Endothelial cell of umbilical vein (primary cell): ENCODE measurements at places on chromosomes 1 and 21.

DNA sequence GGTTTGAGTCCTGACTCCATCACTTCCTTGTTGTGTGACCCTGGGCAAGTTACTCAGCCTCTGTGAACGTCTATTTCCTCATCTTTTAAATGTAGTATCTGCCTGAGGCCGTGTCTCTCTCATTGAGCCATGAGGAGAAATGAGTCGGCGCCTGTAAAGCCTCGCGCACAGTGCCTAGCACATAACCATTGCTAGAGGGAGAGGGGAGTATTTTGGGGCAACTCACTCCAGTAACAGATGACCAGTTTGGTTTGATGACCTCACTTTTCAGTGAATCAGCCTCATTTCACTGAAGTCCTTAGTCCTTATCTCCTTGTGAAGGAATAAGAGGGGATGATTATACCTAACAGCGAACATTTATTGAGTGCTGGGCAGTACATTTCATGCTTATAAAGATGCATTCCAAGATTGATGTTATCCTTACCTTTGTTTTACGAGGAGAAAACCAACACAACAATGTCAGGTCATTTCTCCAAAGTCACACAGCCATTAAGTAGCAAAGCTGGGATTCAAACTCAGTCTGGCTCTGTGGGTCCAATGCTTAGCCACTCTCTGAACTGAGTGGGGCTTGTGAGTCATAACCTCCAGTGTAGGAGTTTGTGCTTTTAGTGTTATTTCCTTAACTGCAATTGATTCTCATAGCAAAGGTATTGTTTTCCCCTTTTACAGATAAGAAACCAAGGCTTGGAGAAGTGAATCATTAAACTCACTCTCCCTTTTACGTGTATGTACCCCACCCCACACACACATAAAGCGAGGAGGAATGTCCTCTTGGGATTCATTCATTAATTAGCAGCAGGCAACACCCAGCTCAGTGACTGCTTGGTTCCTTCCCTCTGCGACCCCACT lies 25.9 kb downstream of the KCNC4 start:
- peak; percentile 86 for DNase-seq

GRCh38 chr1:178923512-178923911 lies 52.6 kb upstream of the ANGPTL1 start:
- no peak for DNase-seq

DNA sequence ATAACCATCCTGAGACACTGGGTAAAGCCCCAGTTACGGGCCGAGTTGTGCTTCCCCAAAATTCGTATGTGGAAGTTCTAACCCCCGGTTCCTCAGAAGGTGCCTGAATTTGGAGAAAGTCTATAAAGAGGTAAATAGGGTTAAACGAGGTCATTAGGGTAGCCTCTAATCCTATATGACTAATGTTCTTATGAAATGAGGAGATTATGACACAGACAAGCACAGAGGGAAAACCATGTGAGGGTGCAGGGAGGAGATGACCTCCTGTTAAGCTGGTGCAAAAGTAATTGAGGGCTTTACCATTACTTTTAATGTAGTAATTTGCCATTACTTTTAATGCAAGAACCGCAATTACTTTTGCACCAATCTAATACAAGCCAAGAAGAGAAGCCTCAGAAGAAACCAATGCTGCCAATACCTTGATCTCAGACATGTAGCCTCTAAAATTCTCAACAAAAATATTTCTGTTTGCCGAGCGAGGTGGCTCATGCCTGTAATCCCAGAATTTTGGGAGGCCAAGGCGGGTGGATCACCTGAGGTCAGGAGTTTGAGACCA lies 260.8 kb downstream of the GPATCH2 start:
- no peak for DNase-seq

- no peak for DNase-seq
Observed at GRCh38 chr1:223750730-223751570, 38.6 kb downstream of the CAPN2 start.

- DNase-seq = no peak
Observed at GRCh38 chr1:118461154-118461553, 276.1 kb upstream of the SPAG17 start.

DNA sequence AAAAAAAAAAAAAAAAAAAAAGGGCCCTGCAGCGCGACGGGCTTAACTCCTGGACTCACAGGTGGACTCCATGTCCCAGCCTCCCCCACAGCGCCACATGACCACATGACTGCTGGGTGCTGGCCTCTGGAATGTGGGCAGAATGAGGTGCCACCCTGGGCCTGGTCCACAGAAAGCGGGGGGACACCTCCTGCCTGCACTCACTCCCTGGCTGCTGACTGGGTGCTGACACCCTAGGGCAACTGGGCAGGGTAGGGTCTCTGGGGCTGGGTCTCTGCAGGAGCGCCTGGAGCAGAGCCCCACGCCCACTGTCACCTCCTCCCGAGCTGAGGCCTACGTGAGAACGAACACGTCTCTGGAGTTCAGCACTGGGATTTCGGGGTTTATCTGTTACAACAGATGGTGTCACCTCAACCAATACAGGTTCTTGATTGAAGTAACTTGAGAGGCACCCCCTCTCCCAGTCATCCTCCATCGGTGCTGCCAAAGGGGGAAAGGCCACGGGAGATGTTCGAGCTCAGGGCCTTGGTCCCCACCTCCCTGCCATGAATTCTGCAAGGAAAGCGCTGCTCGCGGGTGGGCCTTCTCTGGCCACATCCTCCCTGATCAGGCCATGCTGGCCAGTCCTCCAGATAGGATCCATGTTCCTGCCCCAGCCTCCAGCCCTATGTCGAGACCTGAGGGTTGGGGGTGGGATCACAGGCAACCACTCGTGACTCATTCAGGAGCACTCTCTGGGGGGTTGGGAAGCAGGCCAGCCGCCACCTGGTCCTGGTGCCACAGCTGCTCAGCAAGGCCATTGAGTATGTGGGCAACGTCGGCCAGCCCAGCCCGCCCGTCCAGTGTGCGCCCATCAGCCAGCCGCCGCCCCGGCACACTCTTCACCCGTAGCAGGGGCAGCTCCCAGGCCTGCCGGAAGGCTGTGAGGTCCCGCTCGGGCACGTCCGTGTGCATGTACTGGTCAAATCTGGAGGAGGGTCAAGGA lies 5.4 kb downstream of the CPLANE2 start:
- DNase-seq = no peak

GRCh38 chr1:113118266-113118665 lies 45.3 kb downstream of the LRIG2 start:
- DNase-seq = no peak

DNA sequence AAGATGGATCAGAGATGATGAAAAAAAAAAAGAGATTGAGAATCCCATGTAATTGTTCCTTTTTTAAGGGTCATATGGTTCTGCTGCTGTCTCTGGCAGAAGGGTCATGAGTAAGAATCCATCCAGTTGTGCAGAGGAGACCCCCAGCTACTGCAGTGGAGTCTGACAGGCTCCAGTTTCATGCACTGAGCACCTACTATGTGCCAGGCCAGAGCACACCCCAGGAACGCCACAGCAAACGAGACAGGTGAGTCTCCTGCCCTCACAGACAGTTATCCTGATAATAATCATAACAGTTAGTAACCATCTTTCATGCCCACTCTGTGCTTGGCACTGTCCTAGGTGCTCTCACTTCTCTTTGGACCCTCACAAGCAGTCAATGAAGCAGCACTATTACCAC lies 420.0 kb downstream of the MATN1 start:
- no peak for DNase-seq

GRCh38 chr1:241213139-241213538 lies 143.9 kb downstream of the RGS7 start:
- DNase-seq = no peak

- DNase-seq = no peak
Observed at GRCh38 chr1:197761654-197762053, 13.6 kb downstream of the DENND1B start.

- DNase-seq = no peak
Observed at GRCh38 chr21:23858878-23859277, 1748.4 kb downstream of the MRPL39 start.

DNA sequence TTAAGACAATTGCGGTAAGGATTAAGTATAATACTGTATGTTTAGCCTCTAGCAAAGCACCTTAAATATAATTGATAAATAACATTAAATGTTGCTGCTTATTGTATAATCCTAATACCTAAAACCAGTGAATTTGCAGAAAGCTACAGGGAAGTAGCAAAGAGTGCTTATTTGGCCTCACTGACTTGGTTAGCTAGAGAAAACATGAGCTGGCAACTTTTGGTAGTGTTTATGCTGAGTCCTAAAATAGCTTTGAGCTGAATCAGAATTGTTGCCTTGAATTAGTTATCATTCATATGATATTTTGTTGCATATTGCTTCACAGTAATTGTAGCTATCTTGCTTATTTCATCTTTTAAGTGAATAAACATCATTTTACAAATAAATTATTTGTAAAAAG lies 3.5 kb downstream of the TRIM67 start:
- DNase-seq = no peak

GRCh38 chr1:235181561-235182245 lies 20.7 kb upstream of the RBM34 start:
- no peak for DNase-seq

DNA sequence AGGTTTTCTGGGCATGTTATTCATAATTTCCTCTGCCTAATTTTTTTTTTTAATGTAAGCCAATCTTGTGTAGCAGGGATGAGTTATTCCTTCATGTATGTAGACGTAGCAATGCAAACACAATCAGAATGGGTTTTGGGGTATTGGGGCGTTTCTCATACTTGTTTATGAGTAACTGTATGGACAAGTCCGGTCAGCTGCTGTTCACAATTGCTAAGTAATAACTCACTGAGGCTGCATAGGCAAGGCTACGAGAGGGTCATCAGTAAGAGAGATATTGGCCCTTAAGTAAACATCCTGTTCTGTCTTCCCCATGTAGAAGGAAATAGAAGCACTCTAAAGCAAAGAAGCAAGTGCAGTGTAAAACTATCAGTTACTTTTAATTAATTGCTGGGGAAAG lies 9.5 kb upstream of the TARS2 start:
- peak; percentile 36 for DNase-seq

DNA sequence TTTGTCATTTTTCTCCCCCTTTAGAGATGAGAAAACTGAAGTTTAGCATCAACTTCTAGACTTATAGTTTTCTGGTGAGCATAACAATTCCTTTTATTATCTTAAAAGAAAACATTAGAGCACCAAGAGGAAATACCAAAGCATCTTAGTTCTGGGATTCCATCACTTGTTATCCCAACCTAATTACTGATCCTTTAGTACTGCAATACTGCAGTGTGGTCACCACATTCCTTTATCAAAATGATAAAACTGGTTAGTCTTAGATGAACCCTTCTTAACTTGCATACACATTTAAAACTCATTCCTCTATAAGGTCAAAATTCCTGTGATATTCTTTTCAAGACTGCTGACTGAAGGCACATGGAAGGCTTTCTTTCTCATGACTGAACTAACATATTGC lies 23.1 kb downstream of the SOD1 start:
- no peak for DNase-seq

DNA sequence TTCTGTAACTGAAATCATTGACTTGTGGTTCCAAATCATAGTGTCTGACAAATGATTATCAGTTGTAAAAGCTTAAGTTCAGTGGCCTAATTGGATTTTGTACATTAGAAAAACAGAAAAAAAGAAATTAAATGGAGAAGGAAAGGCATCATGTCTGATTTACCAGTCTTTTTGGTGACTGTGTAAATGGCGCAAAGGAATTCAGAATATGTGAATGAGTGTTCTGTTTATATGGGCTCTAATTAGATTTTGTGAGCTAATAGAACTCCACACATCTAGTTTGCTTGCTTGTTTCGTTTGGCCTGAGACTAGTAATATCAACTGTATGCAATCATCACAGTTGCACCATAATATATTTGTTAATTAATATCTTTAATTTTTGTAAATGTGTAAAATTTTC lies 151.7 kb downstream of the PLA2G4A start:
- DNase-seq = no peak

GRCh38 chr1:193270996-193271395 lies 84.6 kb upstream of the B3GALT2 start:
- no peak for DNase-seq

DNA sequence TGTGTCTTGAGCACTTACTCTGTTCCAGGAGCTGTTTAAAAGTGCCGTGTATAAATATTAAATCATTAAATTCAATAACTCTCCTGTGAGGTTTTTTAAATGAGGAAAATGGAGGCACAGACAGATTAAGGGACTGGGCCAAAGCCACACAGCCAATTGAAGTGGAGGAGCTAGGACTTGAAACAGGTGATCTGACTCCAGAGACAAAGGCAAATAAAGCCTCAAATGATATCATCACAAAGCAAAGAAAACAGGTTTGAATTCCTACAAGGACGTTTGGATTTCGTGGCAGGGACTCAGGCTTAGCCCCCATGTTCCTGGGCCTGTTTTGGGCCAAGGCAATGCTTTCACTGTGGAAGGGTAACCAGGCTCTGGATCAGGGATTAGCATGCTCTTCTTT lies 45.2 kb upstream of the DMBX1 start:
- DNase-seq = no peak

GRCh38 chr21:15366555-15366954 lies 301.8 kb upstream of the NRIP1 start:
- DNase-seq = no peak

- DNase-seq = no peak
Observed at GRCh38 chr1:66435541-66435940, 98.4 kb upstream of the SGIP1 start.

DNA sequence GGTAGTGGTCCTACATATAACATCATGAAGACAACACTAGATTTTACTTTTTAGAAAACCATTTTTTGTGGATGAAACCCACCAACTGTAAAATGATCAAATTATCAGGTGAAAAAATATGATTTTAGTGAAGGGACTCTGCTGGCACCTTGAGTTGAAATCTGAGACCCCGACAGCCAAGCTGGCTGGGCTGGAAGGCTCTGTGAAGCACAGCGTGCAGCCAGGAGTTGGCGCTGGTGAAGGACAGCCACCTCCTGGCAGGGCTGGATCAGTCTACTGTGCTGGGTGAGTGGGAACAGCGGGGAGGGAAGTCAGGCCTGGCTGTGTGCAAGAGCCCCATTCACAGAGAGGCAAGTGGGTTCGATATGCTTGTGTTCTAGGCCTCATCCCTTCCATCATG lies 47.9 kb downstream of the DDAH1 start:
- DNase-seq = peak; percentile 74

DNA sequence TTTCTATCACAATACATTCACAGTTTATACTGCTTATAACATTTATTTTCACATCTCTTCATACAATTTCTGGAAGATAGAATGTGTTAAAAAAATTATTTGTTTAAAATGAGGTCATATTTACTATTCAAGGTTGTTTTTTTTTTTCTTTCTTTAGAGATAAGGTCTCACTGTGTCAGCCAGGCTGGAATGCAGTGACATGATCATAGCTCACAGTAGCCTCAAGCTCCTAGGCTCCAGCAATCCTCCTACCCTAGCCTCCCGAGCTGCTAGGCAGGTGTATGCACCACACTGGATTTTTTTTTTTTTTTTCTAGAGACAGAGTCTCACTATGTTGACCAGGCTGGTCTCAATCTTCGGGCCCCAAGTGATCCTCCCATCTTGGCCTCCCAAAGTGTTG lies 19.0 kb upstream of the RNF11 start:
- no peak for DNase-seq

GRCh38 chr1:97094247-97094972 lies 372.8 kb downstream of the PTBP2 start:
- DNase-seq = peak; percentile 64

DNA sequence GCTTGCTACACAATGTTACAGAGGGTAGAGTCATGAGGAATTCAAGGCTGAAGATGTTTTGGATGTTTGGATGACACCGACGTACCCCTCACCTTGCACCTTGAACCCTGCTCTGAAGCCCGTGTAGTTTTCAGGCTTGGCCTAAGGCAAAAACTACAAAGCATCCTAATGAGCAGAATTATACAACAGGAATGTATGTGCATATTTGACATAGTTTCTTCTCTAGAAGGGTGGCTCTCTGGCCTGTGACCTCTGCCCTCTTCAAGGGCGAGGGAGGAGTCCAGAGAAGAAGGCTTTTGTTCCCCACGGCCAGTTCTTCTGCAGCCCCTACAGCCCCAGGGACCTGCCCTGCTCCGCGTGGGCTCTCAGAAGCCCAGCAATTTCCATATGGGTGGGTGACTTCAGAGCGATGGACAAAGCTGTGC lies 43.3 kb downstream of the L1TD1 start:
- no peak for DNase-seq
